Lung (tissue), 17 donors: ENCODE measurements at places on chromosomes 16 and 17.

DNA sequence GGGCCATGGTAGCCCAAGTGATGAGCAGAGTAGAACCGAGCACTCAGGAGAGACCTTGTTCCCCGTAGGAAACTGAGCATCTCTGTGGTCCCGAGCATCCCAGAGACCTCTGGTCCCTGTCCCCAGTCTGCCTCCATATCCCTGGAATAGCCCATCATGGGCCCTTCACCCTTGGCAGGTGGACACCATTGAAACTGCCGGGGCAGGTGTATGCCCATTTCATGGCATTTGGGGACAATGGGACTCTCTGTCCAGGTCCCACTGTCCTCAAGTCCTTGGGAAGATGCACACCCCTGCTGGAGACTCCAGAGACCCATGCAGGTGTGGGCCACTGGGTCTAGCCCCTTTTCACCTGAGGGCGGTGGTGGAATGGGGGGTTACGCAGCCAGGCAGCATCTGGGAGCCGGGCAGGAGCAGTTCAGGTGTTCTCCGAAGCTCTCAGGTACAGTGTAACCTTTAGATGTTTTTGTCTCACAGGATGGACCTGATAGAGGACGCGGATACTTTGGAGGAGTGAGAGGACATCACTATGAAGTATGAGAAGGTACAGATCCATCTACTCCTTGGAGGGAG lies 75.9 kb downstream of the GOSR1 start:
- no peak for DNase-seq

GRCh38 chr17:32158870-32159585 lies 16.7 kb downstream of the RHOT1 start:
- DNase-seq = no peak

GRCh38 chr16:3520413-3520812 lies 19.6 kb downstream of the CLUAP1 start:
- no peak for DNase-seq

GRCh38 chr17:76268015-76268749 lies 3.0 kb downstream of the UBALD2 start:
- no peak for DNase-seq

- DNase-seq = peak; percentile 89
Measured at GRCh38 chr17:50060951-50061712, 5.2 kb downstream of the ITGA3 start.

DNA sequence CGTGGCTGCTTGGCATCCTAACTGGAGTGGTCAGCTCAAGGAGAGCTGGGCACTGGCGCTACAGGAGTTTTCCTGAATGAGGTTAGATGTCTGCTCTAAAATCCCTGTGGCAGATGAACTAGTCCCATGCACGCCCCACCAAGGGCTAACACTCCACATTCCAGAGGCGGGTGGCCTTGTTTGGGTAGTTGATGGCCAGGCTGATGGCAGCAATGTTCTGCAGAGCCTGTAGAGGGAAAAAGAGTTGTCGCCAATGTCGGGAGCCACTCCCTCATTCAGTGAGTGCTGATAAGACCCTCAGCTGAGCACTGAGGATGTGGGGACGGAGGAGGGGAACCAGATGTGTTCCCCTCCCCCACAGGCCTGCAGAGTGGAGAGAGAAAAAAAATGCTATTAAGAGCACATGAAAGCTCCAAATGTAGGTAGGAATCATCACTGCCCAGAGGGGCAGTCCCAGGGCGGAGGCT lies 42.5 kb upstream of the ATP2A3 start:
- DNase-seq = peak; percentile 44

GRCh38 chr17:73594025-73594424 lies 50.2 kb downstream of the SDK2 start:
- DNase-seq = no peak

GRCh38 chr17:73620414-73620813 lies 23.8 kb downstream of the SDK2 start:
- no peak for DNase-seq

DNA sequence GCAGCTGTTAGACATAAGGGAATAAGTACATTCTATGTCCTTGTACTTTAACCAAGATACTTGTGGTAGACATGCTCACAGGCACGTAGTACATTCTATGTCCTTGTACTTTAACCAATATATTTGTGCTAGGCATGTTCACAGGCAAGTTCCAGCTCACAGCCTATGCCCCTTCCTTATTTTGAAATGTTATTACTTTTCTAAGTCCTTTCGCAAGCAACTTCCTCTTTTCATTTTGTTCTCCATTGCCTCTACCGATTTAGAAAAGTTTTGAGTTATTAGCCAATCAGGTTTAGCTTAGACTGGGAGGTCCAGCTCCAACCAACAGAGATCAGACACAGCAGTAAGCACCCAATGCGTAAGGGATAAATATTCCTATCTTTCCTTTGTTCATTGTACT lies 60.1 kb upstream of the NUDT7 start:
- DNase-seq = no peak

DNA sequence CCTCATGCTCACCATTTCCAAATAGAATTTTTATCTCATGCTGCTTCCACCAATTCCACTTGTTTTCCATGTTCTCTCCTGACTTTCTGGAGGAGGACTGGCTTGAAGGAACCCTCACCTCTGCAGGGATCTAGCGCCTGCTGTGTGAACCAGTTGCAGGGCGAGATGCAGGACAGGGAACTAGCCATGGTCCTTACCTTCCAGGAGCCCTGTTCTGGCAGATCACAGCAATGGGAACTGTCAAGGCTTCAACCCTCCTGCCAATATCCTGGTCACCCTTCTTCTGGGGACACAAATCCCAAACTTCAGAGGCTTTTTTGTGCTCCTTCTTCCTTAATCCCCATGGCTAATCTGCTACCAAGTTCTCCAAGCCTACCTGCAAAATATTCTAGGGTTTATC lies 60.4 kb upstream of the MMP2 start:
- peak; percentile 46 for DNase-seq

- peak; percentile 53 for DNase-seq
Measured at GRCh38 chr16:50539822-50540710, 8.1 kb upstream of the NKD1 start.

DNA sequence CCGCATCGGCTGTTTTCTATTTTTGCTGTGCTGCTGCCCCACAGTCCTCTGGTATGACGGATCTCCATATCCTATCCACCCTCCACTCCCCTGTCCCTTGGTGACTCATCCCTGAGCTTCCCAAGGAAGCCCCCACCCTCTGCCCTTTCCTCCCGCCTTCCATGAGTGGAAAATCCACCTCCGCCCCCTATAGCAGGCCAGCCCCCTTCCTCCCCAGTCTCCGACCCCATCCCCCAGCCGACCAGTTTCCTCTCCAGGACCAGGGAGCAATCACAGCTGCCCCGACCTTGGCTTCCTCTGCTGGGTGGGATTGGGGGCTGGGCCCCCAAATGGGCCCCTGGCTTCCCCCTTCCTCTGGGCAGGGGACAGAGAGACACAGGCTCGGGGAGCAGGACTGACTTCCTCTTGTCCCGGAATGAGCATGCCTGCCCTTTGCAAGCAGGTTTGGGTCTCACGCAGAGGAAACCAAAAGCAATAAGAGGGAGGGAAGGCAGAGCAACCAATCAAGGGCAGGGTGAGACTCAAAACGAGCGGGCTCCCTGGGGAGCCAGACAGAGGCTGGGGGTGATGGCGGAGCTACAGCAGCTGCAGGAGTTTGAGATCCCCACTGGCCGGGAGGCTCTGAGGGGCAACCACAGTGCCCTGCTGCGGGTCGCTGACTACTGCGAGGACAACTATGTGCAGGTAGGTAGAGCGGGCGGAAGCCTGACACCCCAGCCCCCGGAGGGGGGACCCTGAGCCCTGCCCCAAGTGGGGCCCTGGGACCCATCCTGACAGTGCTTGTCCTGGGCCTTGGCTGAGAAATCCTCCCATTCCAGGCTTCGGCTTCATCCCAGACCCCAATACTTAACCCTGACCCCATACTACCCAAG lies at the start of the genes ABI3 and GNGT2:
TSS of gene ABI3 (plus strand) at position 550 of the 872 bp plus-strand sequence. CDS start at position 568, 18 bp downstream.
TSS of gene GNGT2 (minus strand) at position 417 of the 872 bp plus-strand sequence. CDS start 3,152 bp downstream, outside the sequence.
- peak; percentile 82 for DNase-seq

DNA sequence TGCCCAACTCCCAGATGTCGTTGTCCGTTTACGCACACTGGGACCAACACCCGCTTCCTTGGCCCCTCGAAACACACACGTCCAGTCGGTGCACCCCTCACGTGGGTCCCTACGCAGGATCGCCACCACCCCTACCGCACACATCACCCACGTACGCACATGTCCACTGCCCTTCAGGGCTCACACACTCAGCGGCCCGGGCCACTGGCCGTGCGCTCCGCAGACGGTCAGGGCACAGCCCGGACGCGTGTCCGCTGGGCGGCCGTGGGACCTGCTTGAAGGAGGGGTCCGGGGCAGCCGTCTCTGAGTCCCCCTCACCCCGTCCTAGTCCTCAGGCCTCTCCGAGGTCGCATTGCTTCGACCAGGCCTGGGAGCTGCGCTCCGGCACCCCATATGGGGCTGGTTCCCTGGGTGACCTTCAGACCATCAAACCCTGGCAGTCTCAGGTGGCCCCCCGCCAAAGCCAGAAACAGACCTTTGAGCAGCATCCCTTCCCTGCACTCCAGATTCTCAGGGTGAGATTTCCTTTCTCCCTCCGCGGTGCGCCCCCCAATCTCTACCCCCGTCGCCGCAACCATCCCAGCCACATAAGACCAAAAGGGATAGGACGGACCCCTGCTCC lies 914 bp upstream of the GPRC5B start:
- DNase-seq = peak; percentile 37

DNA sequence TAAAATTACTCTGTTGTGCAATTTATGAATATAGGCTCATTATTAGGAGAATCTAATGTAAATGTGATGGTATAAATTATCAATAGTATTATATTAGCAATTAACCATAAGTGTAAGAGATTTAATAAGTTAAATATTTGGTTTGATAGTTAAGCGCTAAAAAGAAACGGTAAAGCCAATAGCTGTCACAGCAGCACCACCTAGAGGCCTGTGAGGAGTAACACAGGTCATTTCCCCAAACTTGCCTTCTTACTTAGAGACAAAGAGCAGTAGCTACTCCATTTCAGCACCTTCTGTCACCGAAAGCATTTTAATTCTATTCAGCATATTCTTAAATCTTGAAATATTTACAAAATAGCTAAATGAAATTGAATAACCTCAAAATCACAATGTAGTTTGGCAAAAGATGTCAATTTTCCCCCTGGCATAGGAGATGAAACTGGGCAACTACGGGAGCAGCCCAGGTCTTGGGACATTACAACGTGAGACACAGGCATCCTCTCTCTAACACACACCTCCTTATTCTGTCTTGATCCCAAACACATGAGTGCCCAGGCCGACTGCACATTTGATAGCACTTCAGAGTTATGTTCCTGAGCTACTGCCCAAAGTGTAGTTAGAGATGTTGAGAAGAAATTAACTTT lies 14.3 kb upstream of the DYNLRB2 start:
- peak; percentile 85 for DNase-seq

DNA sequence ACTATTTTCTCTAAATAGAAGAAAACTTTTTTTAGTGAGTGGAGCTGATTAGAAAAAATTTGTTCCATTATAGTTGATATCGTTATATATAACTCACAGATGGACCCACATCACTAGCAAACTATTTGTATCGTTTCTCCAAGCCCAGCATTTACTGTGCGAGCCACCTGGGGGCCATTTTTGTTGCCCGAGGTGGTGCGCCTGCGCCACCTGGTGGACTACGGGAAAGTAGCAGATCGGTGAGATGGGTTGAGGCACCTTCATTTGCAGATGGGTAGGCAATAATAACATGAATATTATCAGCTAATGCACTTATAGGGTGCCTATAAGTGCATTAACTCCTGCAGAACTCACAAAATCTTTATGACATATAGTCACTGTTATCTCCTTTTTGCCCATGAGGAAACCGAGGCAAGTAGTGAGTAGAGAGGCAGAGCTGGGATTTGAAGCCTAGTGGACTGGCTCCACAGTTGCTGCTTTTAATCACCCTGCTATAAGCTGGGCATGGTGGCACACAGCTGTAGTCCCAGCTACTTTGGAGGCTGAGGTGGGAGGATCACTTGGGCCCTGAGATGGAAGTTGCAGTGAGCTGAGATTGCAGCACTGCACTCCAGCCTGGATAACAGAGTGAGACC lies 23.2 kb upstream of the NTN1 start:
- DNase-seq = no peak

GRCh38 chr17:57926723-57927047 lies 28.5 kb downstream of the CUEDC1 start:
- no peak for DNase-seq

DNA sequence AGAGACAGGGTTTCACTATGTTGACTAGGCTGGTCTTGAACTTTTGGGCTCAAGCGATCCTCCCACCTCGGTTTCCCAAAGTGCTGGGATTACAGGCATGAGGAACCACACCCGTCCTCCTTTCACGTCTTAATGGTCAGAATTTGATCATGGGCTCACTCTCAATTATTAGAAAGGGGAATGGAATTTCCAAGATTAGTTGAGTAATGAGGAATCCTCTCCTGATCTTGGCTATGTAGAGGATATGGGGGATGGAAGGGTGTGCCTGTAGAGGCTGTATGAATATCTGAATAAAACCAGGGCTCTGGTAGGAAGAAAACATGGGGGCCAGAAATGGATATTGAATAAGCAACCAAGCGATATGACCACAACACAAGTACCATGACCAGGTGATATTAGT lies 25.9 kb upstream of the SMURF2 start:
- no peak for DNase-seq

DNA sequence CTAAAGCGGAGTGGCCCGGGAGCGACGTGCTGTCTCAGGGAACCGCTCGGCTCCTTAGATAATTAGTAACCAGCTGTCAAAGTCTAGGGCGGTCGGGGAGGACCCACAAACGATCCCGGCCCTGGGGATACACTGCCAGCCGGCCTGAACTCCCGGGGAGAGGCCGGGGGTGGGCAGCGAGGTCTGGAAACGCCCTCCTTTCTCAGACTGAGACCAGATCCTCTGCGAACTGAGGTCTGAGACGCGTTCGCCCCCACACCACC lies 1.3 kb downstream of the HNF1B start:
- DNase-seq = peak; percentile 34
